ENCODE measurements at places on chromosomes 16 and 17.
A peak's percentile ranks its signal among the peaks of the same experiment; 100 is the strongest.

GRCh38 chr17:28554565-28554964 lies 2.1 kb upstream of the UNC119 start:
- no peak for DNase-seq

GRCh38 chr16:81136390-81137335 lies 40.5 kb upstream of the GCSH start:
- DNase-seq, result no peak

GRCh38 chr16:81716478-81717225 lies 62.4 kb upstream of the PLCG2 start:
- DNase-seq, result no peak

DNA sequence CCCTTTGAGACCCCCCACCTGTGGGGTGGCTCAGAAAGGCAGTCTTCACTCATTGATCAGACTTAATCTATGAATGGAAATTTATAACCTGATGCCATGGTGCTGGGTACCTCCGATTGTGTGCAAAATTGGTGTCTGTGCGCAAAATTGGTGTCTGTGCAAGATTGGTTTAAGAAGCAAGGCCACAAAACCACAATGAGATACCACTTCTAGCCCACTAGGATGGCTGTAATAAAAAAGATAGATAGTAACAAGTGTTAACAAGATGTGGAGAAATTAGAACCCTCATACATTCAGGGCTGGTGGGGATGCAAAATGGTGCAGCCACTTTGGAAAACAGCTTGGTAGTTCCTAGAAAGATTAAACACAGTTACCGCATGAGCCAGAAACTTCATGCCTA lies 13.9 kb upstream of the CSNK2A2 start:
- no peak for DNase-seq

GRCh38 chr17:77681861-77682260 lies 276.6 kb upstream of the TNRC6C start:
- DNase-seq, result no peak

DNA sequence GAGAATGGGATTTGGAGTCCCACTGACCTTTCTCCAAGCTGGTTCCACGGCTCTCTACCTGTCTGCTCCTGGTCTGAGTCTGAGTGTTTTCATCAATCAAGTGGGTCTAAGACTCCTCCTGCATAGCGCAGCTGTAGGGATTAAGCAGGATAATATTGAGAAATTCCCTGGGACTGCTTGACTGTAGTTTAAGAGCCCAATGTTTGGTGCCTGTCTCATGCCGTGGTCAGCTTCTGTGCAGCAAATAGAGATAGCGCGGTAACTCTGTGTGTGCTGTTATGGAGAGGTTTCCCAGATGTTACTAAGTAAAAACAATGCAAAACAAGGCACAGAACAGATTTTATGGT lies 21.4 kb downstream of the RPTOR start:
- DNase-seq, result no peak

DNA sequence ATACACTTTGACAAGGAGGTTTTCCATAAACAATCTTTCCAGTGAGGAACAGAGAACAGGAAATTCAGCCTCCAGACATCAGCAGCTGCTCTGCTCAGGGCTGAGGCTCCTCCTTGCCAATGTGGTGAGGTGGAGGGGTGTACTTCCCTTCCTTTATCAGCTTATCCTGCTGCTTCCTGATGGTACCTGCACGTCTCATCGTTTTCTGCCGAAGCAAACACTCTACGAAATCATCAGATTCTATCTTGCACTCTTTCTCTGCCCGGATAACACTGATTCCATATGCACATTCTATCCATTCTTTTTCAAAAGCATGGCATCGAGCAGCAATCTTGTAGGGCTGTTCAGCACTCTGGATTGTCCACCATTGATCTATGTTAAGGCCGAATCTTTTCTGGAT lies 15.4 kb upstream of the SEZ6 start:
- no peak for DNase-seq

- no peak for DNase-seq
These were observed 33.2 kb downstream of the CYTH1 start for GRCh38 chr17:78748730-78749317.

GRCh38 chr16:55056585-55057401 lies 126.1 kb downstream of the IRX5 start:
- no peak for DNase-seq

GRCh38 chr16:84766978-84767773 lies 52.6 kb upstream of the CRISPLD2 start:
- DNase-seq, result no peak

GRCh38 chr17:71667661-71668060 lies 453.2 kb upstream of the SOX9 start:
- no peak for DNase-seq

- DNase-seq, result no peak
These were observed 18.0 kb upstream of the SLC16A5 start for GRCh38 chr17:75069783-75070182.

GRCh38 chr17:43546319-43547188 lies at the start of gene ETV4:
Gene ETV4 (minus strand): TSS chr17:43546340. CDS start chr17:43545617, 723 bp downstream.
- peak; percentile 45 for DNase-seq

DNA sequence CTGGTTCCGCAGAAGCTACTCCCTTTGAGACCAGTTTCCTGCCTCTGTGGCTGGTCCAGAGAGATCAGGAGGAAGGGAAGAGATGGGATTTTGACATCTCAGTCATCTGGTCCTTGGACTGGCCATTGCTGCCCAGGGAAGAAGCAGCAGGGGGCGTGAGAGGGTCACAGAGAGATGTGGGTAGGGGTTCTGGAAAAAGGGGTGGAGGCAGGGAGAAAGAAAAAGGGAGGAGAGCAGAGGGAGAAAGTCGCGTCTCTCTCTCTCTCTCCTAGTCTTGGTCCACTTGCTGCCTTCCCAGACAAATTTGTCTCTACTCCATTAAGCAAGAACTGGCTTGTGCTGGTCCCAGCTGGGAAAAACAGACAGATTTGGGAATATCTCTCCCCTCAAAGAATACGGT lies 4.4 kb downstream of the SHBG start:
- DNase-seq, result no peak

- DNase-seq, result no peak
These were observed 4.4 kb downstream of the N4BP1 start for GRCh38 chr16:48605518-48606110.

DNA sequence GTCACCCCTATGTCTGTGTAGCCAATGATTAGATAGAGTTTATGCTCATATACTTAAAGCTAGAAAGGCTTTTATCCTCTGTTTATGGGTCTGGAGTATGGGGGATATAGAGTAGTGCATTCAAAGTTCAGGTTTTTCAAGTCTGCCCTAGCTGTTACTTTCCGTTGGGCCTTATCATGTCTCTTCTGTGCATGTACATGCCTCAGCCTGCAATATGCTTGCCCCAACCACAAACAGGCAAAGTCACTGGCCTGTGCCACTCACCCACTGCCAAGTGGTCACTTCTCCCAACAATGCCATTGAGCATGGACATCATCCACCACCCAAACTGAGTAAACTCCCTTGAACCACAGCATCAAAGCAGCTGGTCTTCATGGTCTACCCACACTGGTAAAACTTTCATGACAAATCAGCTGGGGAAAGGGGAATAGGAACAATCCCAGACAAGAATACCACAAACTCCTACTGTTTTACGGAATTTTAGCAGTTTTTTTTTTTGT lies 70.3 kb upstream of the C17orf78 start:
- no peak for DNase-seq

GRCh38 chr17:28494445-28495188 lies 11.5 kb upstream of the FOXN1 start:
- DNase-seq, result no peak

GRCh38 chr17:67283731-67284516 lies 38.9 kb upstream of the HELZ start:
- no peak for DNase-seq

DNA sequence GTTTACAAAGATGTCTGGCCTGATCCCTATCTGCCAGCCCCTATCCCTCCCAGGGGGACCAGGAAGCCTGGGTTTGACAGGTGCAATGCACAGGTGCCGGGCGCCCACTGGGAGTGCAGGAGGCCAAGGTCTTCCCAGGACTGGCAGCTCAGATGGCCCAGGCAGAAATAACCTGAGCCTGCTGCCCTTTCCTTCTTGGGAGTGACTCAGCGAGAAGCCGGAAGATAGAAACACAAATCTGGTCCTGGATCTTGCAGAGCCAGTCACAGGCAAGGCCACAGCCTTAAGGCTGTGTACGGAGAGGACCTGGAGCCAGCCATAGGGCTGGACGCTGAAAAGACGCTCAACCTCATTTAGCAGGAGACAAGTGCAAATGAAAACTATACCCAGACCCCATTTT lies 27.7 kb downstream of the GPR142 start:
- DNase-seq, result no peak

GRCh38 chr16:29674188-29674587 lies 4.8 kb upstream of the QPRT start:
- no peak for DNase-seq

GRCh38 chr17:27810902-27811557 lies 10.7 kb upstream of the NOS2 start:
- no peak for DNase-seq

DNA sequence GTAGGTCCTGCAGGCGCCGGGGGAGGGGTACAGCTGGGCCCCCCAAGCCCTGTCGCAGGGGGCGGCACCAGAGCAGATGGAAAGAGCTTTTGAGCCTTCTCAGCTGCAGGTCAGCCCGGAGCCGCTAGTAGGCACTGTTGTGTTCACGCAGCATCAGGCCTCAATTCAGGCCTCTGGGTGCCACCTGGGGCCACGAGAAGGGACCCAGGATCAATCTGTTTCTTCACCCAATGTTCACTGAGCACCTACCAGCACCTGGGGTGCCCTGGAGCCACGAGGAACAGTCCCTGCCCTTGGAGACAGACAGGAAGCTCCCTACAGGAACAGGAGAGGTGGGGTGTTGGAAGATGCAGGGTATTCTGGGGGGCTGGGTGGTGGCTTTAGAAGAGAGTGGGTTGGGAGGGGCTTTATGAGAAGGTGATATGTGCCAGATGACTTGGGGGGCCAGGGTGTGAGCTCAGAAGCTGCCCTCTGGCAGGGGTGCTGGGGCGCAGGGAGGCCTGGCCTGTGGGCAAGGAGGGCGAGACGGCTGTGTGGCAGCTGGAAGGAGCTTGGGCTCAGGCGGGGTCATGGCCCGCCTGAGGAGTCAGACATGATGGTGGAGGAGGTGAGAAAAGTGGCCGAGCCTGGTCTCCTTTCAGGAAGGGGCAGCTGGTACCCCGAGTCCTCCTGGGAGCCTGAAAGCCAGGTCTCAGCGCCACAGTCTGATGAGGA lies 121.9 kb upstream of the GSE1 start:
- no peak for DNase-seq

Data from NCI-H1417 treated with DMSO at 0.1 percent for 48 hours (cell line).